ENCODE measurements at places on chromosomes 6 and 20. TPM values are rescaled to one million over a fixed set of nuclear protein-coding genes. Genes with fewer than 3 reads are reported as not detected.

DNA sequence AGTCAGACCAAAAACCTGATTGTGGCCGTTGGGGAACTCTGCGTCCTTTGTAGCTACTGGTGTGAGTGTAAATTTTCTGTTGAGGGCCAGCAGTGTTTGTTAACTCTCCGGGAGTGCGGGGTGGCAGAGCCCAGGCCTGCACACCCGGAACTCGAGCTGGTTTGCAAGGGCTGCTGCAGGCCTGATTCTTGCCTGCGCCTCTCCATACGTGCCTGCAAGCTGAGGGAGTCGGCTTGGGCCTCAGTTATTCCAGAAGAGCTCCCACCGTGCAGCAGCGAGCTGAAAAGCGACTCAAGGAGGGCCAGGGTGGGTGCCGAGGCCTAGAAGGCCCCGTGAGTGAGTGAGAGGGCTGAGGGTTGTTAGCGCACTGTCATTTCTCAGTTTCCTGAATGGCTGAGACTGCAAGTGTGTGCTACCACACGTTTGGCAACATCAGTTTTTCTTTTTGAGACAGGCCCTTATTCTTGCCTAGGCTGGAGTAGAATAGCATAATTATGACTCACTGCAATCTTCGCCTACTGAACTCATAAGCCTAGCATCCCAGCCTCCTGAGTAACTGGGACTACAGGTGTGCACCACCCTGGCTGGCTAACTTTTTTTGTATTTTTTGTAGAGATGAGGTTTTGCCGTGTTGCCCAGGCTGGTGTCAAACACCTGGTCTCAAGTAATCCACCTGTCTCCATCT, 33.9 kb upstream of the KIF13A start:
- DNase-seq = no peak

GRCh38 chr6:83514466-83514865, 2.1 kb downstream of the PRSS35 start:
- DNase-seq = no peak

DNA sequence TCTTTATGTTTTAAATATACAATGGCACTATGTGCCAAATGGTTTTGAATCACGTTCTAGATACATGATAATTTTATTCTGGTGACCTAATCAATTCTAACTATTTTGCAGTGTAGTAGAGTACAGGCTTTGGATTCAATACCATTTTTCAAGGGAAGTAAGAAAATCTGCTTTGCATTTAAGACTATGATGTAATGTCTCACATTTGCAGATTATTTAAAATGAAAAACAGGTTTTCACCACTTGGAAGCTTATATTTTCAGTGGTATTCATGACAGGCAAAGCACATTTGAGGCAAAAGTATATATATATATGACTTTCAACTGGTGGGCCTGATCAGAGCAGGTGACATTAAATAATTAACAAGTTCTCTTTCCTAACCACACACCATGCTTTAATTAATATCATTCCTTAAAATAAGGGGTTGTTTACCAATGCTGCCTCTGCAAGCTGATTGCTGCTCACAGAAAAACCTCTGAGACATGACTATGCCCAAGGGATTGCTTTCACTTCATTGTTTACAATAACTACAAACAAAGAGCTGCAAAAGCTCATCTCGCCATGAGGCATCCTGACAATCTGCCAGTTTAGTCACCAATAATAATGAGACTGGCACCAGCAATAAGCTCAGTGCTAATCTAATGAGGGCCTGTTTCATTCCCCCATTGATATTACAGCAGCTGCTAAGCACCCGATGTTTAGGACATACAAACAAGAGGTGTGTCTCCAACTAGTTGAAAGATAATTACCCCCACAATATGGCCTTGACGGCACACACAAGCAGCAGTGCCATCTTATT, 1176.0 kb upstream of the GJE1 start:
- no peak for DNase-seq

MRPL2 gene
- total RNA-seq = 107 TPM

SMOC2 gene
- 3.9 TPM for total RNA-seq

BPIFB1 gene
- 0.09 TPM for total RNA-seq
